ENCODE measurements at places on chromosomes 11 and 22. TPM values are rescaled to one million over a fixed set of nuclear protein-coding genes. Genes with fewer than 3 reads are reported as not detected.

DNA sequence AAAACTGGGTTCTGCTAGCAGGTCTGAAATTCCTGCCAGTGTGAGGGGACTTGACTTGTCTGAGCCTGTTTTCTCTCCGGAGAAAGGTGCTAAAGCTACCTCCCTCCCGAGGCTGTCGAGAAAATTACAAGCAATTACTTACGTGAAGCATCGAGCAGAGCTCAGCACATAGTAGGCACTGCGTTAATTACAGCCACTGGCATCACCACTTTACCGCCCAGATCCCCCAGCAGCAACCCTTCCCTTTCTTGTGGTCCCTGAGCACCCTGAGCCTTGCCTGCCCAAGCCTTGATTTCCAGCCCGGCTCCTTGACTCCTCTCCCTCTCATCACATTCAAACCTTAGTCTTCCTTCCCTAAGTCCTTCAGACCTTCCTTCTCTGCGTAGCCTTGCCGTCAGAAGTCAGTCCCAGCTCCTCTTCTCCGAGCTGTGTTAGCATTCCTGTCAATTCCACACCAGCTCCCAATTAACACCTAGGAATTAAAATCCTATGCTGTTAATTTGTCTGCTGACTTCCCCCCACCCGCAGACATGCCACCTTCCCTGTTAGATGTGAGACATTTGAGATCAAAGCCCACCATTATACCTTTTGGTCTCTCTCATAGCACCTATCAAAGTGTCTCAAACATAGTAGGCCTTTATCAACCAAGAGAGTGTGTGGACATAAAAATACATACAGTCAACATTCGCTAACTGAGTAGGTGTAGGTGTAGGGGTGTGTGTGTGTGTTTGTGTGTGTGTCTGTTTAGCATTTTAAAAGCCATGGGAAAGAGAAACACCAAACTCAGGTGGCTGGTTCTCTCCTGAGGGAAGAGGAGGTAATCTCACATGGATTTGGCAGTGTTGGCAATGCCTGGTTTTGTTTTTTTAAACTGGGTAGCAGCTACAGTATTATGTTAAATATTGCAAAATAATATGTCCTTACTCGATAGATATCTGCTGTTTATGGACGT, 2.8 kb upstream of the KCNJ5 start:
- peaks cover 31% of the 10 kb centered on the region for H3K4me1 ChIP-seq
- H3K27ac ChIP-seq, result no peak overlapping the region
- no peak overlapping the region for H3K4me3 ChIP-seq

- H3K27me3 ChIP-seq, result peaks cover 79% of the 10 kb centered on the region
- no peak overlapping the region for H3K27ac ChIP-seq
- no peaks in the 10 kb centered on the region for H3K36me3 ChIP-seq
- DNase-seq, result no peak
- no peaks in the 10 kb centered on the region for H3K4me1 ChIP-seq
- H3K4me3 ChIP-seq, result no peak overlapping the region
Observed at GRCh38 chr11:131331010-131331409, 39.4 kb upstream of the NTM start.

DNA sequence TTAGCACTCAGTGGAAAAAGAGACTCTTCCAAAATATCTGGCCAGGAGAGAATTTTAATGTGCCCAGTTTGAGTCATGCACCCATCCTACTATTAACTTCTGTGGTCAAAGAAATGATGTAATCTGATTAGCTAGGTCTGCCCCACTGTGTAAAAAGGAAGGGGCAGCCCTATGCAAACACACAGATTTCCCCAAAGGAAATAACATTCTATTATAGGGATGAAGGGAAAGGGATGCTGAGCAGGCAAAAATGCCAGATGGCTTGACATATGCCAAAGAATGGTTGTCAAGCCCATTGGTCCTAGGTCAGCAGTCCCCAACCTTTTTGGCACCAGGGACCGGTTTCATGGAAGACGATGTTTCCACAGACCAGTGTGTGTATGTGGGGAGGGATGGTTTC, 43.3 kb upstream of the PAK1 start:
- peaks cover 3% of the 10 kb centered on the region for H3K27me3 ChIP-seq
- H3K36me3 ChIP-seq, result no peaks in the 10 kb centered on the region
- DNase-seq, result no peak

TMEM191C gene
- 1.5 TPM for total RNA-seq

C2CD2L gene
- 10.8 TPM for total RNA-seq

DCDC1 gene
- not detected for total RNA-seq
